ENCODE measurements at places on chromosomes 3 and 15.

GRCh38 chr3:4726549-4726948, 233.4 kb downstream of the ITPR1 start:
- no peak for DNase-seq

GRCh38 chr3:102060814-102061213, 211.5 kb downstream of the NFKBIZ start:
- no peak for DNase-seq

DNA sequence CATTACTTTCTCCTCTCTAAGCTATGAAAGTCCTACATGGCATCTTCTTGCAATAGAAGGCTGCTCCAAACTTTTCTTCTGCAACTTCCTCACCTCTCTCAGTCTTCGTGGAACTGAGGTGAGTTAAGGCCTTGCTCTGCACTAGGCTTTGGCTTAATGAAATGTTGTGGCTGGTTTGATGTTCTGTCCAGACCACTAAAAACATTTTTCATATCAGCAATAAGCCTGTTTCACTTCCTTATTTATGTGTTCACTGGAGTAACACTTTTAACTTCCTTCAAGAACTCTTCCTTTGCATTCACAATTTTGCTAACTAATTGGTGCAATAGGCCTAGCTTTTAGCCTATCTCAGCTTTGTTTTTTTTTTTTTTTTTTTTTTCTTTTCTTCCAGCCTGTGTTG, 335.3 kb upstream of the NECTIN3 start:
- no peak for DNase-seq

GRCh38 chr15:90266485-90266884, 1.0 kb downstream of the NGRN start:
- DNase-seq = no peak
